ENCODE measurements at places on chromosomes 2 and 18.

GRCh38 chr2:102664471-102664909 lies 45.1 kb downstream of the SLC9A2 start:
- no peak for DNase-seq

DNA sequence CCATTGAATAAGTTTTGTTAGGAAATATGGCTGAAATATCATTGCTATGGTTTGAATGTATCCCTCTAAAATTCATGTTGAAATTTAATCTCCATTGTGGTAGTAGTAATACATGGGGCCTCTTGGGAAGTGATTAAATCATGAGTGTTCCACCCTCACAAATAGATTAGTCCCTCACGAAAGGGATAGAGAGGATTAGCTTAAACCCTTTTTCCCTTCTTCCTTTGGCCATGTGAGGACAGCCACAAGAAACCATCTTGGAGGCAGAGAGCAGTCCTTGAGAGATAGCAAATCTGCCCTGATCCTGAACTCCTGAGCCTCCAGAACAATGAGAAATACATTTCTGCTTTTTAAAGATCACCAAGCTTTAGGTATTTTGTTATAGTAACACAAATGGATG lies 274.2 kb downstream of the CDH19 start:
- no peak for DNase-seq

DNA sequence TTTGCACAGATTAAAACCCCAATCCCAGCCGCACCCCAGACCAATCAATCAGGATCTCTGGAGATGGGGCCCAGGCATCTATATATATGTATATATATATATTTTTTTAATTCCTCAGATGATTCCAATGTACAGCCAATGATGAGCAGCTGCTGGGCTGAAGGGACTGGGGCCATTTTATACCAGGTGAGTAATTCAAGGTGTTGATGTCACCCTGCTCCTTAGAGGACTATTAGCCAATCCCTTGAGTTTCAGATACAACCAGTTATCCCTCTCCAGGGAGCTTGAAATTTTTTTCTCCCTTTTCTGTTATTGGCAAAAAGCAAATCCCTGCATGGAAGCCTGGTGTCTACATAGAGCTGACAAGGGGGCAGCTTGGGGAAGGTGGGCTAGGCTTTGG lies 59.8 kb downstream of the MCFD2 start:
- no peak for DNase-seq

- DNase-seq = no peak
These were observed 92.1 kb downstream of the LRRC30 start for GRCh38 chr18:7322817-7323485.

GRCh38 chr2:10413991-10414451 lies 34.1 kb downstream of the ODC1 start:
- no peak for DNase-seq

GRCh38 chr2:227860221-227860641 lies 11.2 kb upstream of the DAW1 start:
- DNase-seq = no peak

DNA sequence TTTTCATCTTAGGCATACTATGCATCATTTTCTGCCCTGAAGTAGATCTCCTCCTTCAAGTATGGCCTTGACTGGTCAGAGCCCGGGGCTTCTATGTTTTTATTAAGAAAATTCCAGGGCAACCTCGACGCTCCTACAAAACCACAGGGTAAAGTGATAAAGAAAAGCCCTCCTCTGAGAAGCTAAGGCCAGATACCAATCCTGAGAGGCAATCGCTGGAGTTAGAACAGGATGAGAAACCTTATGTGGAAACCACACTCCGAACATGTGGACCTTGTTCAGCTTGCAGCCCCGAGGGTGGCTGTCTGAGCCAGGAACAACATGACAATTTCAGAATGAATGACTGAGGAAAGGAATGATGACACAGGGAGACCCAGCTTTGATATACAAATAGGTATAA lies 35.6 kb downstream of the RMC1 start:
- DNase-seq = no peak

- no peak for DNase-seq
These were observed 35.6 kb downstream of the PXDN start for GRCh38 chr2:1708476-1709334.

GRCh38 chr18:31398191-31398590 lies 21.6 kb downstream of the DSG4 start:
- no peak for DNase-seq

Measured in astrocyte of the cerebellum (primary cell).